ENCODE measurements at places on chromosomes 5 and 9.

DNA sequence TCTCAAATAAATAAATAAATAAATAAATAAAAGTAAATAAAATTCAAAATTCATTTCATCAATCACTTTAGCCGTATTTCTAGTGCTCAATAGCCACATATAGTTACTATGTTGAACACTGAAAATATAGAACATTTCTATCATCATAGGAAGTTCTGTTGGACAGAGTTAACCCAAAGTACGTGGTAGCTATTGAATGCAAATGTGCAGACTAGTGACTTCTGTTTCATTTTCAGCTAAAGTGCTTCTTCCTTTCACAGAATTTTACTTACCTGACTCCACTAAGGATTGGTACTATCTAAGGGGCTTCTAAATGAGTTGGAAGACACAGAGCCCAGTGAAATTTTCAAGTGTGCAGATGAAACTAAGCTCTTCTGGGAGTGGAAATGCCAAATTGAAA is 1208.3 kb downstream of the MAT2B start:
- H3K4me1 ChIP-seq, result no peaks in the 10 kb centered on the region
- H3K27ac ChIP-seq, result no peak overlapping the region
- no peak for DNase-seq
- H3K27me3 ChIP-seq, result no peaks in the 10 kb centered on the region
- no peaks in the 10 kb centered on the region for H3K36me3 ChIP-seq

- H3K4me3 ChIP-seq, result no peak overlapping the region
- no peaks in the 10 kb centered on the region for H3K36me3 ChIP-seq
- H3K27ac ChIP-seq, result no peak overlapping the region
- H3K27me3 ChIP-seq, result no peaks in the 10 kb centered on the region
- DNase-seq, result no peak
- H3K4me1 ChIP-seq, result no peaks in the 10 kb centered on the region
These were observed 549.2 kb upstream of the CYLC2 start for GRCh38 chr9:102445906-102446305.

DNA sequence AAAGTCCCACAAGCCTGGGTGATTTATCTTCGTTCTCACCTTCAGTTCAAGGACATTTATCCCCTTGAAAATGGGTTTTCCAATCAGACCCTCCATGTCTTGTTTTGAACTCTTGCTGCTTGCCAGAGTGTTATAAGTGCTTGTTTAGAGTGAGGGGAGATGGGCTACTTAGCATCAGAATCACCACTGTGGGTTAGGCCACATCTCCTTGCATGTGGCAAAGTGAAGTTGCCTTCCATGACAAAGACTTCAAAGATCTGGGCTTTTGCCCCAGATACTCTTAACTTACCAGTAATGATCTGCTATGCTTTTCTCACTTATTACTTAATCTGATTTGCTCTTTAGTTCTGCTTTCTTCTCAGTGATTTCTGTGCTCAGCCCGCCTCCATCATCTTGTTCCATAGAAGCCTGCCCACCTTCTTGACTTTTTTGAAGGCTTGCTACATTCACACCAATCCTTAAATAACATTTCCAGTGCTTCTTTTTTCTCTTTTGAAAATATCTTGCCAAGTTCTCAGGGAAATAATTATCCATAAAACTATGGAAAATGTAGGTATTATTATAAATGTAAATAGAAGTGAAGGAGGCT is 39.0 kb downstream of the GPR21 start:
- no peak for DNase-seq
- H3K36me3 ChIP-seq, result peaks cover 16% of the 10 kb centered on the region
- no peaks in the 10 kb centered on the region for H3K4me1 ChIP-seq

DNA sequence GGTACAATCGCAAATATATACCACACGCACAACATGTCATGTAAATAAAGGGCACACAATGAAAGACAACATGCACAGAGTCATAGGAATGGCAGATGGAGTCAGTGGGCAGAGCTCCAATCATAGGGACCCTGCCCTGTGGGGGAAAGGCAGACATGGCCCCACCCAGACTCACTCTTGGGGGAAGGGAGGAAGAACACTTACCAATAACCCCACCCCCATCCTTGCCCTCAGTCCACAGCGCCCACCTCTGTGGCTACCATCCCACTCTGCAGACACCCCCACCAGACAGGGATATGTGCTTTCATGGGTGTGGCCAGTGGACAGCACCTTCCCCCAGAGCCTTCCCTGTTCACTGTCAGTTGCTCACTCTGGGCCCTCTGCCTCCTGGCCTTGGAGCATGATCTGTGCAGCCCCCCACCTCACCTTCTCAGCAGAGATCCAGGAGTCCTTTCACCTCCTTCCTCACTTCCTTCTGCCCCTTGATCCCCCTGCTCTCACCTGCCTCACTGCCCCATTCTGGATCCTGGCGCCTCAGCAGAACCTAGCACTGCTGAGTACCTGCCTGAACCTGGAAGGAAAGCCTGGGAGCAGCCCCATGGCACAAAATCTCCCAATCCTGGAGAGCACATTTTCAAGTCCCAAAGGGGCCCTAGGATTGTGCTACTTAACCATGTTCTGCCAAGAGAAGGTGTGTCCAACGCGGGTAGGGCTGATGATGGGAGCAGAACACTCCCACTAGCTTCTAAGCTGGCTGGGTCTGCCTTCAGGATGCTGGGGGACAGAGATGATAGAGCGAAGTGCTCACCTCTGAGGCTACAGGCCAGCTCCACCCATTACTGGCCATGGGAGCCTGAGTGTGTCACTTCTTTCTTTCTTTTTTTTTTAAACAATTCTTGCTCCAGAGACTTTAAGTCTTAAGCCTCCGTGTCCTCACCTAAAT is 1.5 kb upstream of the PHF19 start:
- H3K27ac ChIP-seq, result peak overlapping the region; percentile 100
- H3K4me1 ChIP-seq, result peaks cover 72% of the 10 kb centered on the region
- no peaks in the 10 kb centered on the region for H3K27me3 ChIP-seq
- DNase-seq, result peak; percentile 46
- H3K4me3 ChIP-seq, result peak overlapping the region; percentile 92
